ENCODE measurements at places on chromosomes 13 and 19.

DNA sequence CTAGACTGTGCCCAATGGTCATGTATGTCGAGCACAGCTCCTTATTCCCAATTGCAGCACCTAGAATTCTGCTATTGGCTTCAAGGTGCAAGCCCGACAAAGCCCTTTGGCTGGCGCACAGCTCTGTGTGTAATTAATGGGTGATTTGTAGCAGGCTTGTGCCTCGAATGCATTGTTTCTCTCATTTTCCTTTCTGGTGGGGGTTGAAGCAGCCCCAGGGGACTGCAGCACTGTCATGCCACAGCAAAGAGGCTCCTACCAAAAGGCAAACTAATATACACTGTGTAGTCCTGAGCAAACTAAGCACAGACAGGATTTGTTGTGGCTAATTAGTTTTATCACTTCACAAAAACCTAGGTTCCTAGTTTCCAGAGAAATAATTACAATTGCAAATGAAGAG lies 898.7 kb downstream of the UQCRFS1 start:
- no peak for DNase-seq

DNA sequence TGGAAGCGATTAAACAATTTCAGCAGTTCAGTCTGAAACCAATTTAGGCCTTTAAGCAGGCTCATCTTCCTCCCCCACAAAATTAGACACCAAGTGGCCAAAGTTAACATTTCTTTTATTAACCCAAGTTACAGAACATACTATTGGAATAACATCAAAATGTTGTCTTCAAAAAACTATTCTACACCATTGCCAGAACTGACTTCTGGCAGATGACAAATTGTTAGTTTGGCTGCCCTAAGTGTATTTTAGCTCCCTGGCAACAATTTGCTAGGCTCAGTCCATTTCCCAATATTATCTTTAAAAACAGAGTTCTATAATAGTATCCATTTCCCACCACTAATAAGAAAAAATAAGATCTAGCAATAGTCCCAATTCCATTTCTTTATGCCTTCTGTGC lies 107.8 kb downstream of the SGCG start:
- DNase-seq = no peak

DNA sequence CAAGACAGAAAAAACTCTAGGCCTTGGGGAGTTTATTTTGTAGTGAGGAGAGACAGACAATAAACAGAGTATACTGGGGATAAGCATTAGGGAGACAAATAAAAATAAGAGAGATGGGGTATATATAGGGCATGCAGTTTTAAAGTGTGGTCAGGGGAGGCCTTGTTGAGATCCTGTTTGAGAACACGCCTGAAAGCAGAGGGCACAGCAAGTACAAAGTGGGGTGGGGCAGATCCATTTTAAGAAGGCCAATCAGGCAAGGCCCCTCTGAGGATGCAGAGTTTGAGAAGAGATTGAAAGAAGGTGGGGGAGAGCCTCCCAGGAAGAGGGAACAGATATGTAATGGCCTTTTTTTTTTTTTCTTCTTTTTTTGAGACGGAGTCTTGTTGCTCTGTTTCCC lies 2.1 kb downstream of the PPP2R1A start:
- no peak for DNase-seq

DNA sequence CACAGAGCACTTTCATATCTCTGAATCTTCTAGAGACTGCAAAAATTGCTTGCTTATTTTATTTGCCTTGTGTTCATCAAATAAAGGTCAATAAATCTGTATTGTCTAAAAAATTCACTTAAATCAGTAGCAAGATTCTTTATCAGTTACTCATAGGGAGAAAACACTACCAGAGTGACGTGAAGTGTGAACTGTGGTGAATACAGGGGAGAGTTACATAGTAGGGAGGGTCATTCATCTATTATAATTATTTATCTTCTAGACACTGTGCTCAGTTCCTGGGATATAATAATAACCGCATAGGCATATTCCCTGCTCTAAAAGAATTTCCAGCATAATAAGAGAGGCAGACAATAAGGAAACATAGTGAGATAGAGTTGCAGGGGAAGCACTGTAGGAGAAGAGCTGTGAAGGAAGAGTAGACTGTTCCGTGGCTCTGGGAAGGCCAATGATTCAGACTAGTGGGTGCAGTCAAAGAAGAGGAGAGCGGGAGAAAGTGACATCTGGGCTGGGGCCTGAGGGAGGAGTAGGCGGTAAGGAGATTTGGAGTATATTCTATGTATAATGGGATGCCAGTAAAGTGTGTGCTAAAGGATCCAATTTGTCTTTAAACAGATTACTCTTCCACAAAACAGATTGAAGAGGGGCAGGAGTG lies 84.0 kb upstream of the TDRD3 start:
- no peak for DNase-seq

- DNase-seq = no peak
Observed at GRCh38 chr13:26221399-26221720, 754 bp downstream of the RNF6 start.

GRCh38 chr13:93416736-93417355 lies 190.2 kb downstream of the GPC6 start:
- DNase-seq = no peak

DNA sequence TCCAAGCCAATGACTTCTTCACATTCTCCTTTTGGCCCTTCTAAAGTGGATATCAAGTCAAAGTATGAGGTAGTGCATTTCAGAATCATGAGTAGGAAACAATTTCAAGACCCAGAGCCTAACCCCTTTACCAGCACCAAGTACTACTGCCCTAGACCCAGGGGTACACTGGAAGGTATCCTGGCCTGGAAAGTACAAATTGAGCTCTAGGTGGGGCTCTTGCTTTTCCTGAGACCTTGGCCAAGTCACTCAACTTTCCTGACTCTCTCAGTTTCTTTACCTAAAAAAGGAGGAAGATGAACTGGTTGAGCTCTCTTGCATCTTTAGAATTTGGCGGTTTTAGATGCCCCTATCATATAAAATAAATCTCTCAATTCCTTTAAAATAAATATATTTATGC lies 204.7 kb downstream of the FGF14 start:
- peak; percentile 0 for DNase-seq

DNA sequence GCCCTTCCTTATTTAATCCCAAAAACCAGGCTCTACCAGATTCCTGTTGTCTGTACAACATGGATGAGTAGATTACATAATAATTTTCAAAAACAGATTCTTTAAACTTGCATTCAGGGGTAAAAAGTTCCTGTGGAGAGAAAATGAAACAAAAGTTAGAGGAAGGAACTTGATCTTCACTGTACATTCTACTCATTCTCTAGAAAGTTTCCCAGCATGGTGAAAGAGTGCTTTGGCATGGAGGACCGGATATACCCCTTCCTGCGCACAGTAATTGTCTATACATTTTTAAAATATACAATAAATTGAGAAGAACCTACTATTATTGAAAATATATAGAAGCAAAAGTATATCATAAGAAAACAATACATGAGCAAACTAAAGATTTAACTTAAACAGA lies 274.2 kb downstream of the ITGBL1 start:
- no peak for DNase-seq

DNA sequence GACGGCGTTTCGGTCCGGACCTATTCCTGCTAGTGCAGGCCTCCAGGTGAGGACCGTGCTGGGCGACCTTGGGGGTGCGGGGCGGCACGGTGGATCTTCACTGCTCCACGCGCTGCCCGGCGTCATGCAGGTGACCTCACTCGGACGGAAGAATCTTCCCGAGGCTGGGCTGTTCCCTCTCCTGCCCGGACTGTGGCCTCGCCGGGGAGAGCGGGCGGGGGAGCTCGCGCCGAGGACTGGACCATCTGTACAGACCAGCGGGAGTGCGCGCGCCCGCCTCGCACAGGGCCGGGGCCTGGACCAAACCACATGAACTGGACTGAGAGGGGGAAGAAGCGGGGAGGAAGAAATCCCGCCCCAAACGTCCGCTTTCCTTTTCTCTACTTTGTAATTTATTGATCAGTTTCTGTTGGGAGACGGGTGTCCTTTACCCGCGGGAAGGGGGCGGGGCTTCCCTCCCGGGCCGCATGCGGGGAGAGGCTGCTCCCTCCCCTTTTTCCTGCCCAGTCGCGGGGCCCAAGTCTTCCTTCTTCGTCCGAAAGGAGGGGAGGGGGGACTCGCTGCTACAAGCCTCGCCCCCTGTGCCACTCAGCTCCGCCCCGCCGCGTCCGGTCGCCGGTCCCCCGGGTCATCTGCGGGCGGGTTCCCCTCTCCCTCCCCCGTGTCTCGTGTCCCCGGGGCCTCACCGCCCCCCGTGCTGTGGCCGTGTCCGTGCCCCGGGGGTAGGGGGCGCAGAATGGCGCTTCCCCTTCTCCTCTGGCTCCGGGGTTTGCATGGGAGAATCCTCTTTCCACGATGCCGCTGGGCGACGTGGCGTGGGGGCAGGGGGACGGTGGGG lies 4.9 kb downstream of the HRC start:
- DNase-seq = peak; percentile 91

DNA sequence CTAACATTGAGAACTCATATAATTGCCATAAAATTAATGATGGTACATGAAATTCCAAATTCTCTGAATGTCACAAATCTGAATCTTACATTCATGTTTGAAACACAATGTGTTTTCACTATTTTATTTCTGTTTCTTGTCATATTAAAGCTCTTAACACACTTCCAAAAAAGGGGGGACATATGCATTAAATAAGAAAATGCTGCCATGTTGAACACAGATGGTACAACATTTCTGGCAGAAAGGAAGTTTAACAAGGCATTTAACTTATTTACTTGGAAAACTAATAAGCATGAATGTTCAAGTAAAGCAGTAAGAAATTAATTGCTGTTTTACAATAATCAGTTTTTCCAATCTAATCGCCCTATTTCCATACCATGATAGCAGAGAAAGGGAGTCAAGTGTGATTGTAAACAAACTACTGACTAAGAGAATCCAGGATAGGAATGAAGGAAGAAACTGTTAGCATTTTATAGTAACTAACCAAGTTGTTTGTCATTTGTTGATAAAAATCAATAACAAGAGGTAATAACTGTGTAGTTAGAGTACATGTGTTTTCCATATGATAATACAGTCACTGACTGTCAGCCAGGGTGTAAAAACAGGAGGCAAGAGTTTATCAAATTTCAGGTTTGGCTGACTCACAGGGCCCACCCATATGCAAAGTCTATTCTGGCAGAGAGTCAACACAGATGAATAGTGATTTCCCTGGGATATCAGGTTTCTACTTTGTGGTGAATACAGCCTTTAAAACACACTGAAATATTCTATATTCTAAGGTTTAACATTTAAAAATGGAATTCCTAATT lies 5.7 kb upstream of the FOXO1 start:
- no peak for DNase-seq

DNA sequence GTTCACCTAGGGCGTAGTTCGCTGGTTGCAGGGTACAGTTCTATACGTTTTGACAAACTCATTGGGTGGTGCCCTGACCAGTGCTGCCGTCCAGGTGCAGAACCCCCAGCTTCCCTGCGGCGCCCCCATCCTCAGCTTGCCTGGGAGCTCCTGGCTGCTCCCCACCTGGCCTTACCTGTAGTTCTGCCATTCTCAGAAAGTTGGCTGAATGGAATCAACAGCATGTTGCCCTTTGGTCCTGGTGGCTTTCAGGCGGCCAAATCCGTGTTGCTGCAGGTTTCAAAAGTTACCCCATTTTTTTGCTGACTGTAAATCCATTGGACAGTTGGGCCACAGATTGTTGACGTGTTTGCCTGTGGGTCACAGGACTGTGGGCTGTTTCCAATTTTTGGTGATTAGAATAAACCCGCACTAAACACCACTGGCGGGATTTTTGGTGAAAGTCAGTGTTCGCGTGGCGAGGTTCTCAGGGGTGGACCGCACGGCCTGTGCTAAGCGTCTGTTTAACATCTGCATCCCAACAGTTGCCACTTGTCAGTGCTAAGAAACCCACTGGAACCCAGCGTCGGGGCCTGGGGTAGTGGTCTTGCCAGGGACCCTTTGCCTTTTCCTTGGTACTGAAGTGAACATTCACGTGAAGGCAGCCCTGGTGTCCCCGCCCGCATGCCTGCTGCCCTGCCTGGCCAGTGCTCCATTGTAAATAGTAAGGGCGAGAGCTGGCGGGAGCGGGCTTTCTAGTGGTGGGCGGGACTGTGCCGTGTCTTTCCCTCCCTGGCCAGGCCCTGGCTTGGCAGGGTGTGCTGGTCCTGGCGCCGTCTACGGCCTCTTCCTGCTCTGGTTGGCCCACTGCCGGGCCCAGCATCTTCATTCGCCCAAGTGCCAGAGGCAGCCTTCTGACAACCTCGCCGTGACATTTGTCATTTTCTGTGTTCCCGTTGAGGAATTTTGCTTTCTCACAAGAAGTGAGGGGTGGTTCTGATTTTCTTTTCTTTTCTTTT lies 3.3 kb downstream of the DOT1L start:
- DNase-seq = no peak

GRCh38 chr13:103788061-103788652 lies 721.9 kb upstream of the SLC10A2 start:
- DNase-seq = no peak

GRCh38 chr13:35927567-35928021 lies 203.6 kb downstream of the DCLK1 start:
- no peak for DNase-seq

DNA sequence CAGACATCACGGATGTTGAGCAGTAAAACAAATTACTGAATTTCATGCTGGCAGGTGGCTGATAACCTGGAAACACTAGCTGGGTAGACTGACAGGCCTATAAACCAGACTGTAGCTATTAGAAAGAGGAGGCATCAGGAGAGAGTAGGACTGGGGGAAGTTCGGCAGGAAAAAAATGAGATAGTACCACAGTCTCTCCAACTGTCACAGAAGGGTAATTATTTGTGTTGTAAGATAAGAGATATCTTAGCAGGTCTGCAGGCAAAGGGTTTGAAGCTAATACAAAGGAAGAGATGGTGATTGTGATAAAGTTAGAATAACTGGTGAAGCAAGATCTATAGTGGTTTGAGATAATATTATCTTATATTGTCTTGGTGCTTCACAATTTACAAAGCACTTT lies 41.7 kb downstream of the MIPEP start:
- peak; percentile 13 for DNase-seq

DNA sequence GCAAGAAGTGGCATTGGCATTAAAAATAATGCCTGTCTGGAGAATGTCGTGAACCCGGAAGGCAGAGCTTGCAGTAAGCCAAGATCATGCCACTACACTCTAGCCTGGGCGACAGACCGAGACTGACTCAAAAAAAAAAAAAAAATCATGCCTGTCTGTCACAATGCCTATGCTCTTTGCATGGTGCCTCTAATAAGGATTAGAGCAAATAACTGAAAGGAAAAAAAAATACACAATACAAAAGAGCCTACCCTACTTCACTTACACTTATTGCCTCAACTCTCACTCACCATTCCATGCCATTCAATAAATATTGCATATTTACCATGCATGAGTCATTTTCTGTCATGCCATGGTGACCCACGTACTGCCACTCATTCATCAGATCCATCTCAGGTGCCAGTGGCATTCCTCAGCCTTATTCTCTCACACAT lies 49.1 kb downstream of the TBC1D4 start:
- no peak for DNase-seq

- no peak for DNase-seq
Observed at GRCh38 chr13:77429320-77430142, 102.6 kb upstream of the MYCBP2 start.

GRCh38 chr19:6250024-6250615 lies 29.7 kb downstream of the MLLT1 start:
- no peak for DNase-seq

- DNase-seq = peak; percentile 78
Observed at GRCh38 chr13:51645154-51645650, 60.9 kb downstream of the WDFY2 start.
